ENCODE measurements at places on chromosomes 16 and 17.

- no peak for DNase-seq
Measured at GRCh38 chr17:18270046-18270931, 9.8 kb downstream of the MIEF2 start.

- no peak for DNase-seq
Measured at GRCh38 chr16:52456368-52456767, 90.6 kb downstream of the TOX3 start.

GRCh38 chr17:13986855-13987254 is 82.4 kb upstream of the COX10 start:
- DNase-seq, result no peak

GRCh38 chr16:935684-936083 is 35.1 kb downstream of the LMF1 start:
- no peak for DNase-seq

DNA sequence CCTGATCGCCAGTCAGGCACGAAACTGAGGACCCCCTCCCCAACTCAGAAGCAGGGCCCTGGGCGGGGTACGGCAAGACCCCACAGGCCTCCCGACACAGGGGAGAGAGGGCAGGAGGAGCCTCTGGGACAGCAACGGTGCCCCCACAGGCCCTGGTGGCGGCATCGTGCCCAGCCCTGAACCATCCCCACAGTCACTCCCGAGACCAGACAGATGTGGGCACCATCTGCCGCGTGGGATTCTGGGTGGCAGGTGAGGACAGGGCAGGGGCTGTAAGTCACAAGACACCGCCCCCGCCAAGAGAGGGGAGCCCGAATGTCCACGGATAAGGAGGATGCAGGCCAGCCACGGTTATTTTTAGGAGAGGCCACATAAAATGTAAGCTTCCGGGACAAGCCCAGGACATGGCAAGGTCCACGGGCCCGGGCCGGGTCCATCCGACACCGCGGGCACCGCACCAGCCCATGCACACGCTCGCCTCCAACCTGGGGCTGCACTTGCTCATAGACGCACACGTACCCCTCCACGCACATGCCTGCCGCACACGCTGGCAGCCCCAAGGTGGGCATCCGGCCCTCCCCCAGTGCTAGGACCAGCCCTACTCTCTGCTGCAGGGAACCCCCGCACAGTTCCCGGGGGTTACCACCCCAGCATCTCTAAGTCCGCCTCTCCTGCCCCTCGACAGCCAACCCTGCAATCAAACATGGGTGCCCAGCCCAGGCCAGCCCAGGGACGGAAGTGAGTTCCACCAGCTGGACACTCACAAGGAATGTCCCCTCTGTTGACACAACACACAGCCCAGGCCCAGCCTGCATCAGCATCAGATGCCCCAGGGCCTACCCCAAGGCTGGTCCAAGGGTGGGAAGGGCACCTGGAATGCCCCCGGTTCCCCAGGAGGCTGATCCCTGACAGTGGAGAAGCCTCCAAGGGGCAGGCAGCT is 8.2 kb upstream of the PVALEF start:
- no peak for DNase-seq

GRCh38 chr16:8733849-8734540 is 59.6 kb downstream of the ABAT start:
- no peak for DNase-seq

- no peak for DNase-seq
Measured at GRCh38 chr16:24208710-24209109, 47.4 kb upstream of the CACNG3 start.

DNA sequence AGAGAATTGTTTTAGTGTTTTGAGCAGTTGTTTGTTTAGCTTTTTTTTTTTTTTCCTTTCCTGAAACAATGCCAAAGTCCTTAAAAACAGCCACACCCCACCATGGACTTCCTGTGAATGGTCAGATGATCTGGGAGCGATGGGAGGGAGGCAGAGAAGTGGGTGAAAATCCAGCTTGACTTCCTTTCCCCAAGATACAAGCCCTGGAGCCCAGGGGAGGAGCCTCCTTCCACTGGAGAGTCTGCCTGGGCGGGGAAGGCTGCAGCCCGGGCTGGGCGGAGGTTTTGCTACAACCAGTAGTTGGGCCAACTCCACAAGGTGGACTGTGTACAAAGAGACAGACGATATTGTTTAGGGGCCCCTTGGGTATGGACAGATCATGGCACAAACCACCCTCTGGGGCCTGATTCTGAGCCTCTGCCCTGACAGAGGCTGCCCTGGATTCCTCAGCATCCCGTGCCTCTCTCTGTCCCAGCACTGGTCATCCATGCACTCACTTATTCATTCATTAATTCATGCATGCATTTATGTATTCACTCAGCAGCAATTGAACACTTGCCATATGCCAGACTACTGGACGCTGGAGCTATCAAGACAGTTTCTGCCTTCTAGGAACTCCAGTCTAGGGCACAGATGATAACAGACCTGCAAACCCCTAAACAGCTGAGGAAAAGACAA is 29.8 kb downstream of the WSB1 start:
- DNase-seq, result no peak

DNA sequence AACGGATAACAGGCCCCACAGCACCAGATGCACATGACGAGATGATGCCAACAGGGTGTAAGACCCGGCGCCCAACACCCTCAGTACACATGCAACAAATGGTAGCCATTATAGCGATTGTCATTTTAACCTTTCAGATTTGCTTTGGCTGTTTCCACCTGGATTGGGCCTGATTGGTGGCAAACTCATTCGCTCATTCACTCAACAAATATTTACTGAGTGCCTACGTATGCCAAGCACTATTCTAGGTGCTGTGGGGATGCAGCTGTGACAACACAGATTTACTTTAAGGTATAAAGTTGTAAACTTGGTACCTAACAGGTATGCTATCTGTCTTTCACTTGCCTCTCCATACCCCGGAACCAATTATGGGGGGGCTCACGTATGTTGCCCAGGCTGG is 66.8 kb downstream of the SRCIN1 start:
- DNase-seq, result no peak

DNA sequence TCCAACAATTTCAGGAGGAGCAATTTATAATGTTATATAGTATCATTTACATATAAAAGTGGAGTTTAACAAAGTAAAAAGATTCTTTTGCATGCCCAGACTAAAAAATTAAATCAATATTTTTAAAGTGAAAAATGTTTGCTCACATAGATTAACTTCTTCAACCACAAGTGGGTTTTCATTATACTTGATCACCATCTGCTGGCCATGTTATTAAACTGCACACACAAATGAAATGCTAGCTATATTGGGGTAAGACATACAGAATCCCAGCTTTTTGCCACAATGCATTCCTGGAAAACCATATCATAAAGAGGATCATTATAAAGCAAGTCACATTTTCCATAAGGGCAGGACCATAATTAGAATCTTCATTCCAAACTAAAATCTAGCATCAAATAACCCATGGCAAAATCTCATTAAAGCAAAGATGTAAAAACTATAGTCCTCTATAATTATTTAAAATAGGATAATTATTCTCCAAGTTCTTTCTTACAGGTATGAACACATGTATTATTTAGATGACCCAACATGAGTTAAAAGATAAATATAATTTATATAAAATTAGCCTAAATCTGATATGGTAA is 26.3 kb downstream of the CEP112 start:
- no peak for DNase-seq

- no peak for DNase-seq
Measured at GRCh38 chr17:34853924-34854323, 107.3 kb downstream of the CCT6B start.

DNA sequence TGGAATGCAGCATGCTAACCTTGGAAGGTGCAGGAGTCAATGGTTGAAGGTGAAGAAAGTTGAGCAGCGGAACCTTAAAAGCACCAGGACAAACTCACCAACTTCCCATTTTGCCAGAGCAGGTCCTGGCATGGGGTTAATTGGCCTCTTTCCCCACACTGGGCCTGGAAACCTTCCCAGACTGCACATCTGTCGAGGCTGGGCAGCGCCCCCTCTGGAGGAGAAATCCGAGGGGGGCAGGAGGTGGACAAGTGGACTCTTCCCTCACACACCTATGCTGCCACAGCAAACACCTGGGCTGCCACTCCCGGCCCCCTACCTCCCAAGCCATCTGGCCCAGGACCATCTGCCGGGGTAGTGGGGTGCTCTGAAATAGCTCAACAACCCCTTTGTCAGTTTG is 232.4 kb downstream of the CBLN1 start:
- no peak for DNase-seq

DNA sequence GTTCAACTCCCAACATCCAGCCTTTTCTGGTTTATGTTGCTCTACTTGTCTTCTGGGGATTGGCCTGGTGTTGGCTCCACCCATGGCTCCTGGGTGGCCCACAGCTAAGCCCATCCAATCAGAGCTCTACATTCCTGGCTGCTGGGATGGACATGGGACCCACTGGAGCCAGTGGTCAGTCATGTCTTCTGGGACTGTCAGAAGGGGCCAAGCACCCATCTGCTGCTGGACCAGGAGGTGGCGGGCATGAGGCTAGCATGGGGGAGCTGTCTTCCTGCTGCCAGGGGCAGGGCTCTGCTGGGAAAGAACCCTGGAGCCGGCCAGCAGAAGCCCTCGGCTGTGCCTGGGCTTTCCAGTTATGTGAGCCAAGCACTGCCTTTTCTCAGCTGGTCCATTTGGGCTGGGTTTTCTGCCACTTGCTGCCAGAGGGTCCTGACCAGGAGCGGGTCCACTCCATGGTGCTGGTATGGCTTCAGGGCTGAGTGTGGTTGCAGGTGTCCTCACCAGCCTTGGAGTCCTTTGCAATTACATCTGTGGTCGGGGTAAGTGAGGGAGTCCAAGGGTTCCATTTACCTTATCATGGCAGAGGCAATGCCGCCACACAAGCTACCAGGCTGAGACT is 17.4 kb upstream of the ZNF469 start:
- DNase-seq, result no peak

DNA sequence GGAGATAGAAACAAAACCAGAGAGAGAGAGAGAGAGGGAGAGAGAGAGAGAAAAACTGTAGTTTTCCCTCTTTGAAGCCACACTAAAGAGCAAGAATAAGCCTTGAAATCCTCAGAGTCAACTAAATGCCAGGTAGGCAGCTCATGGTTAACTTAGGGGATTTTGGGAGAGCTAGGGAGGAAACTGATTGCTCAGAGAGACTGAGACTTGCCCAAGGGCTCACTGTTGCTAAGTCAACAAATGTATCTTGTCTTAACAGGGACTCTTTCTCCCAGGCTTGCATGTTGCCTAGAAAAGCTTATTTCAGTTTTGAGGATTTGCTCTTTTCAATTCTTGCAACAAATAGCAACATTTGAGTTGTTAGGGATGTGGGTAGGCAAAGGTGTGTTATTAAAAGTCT is 4.5 kb upstream of the SLC5A11 start:
- no peak for DNase-seq

- no peak for DNase-seq
Measured at GRCh38 chr17:8985054-8985701, 19.7 kb upstream of the PIK3R5 start.

DNA sequence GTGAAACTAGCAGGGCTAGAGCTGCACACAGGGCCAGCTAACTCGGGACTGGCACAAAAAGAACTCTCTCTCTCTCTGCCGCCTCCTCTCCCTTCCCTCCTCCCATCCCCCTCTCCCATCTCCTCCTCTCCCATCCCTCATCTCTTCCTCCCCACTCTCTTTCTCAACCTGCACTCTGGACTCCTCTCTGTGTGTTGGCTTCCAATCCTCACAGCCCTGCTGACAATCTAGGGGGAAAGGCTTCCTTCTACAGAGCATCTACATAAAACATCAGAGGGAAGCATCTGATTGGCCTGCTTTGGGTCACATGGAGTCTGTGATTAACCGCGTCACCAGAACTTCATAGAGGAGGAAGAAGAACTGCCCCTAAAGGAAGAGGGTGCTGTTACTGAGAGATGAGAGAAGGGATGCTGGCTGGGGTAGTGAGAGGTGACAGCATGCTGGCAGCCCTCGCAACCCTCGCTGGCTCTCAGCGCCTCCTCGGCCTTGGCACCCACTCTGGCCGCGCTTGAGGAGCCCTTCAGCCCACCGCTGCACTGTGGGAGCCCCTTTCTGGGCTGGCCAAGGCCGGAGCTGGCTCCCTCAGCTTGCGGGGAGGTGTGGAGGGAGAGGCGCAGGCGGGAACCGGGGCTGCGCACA is 12.8 kb upstream of the ZFP90 start:
- no peak for DNase-seq

DNA sequence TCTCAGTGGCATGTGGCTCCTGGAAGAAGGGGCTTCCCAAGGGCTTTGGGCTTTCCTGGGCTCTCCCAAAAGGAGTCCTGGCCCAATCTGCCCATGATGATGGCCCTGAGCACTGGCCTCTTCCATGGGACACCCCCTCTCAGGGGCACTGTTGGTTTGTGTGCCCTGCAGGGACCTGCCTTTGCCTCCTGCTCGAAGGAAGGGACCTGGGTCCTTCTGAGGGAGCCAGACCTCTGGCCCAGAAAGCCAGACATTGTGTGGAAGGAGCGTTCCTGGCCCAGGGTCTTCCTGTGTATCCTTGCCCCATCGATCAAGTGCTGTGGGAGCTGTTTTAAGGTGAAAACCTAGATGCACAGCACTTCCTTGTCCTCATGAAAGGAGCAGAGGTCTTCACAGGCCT is 1689.3 kb downstream of the TP53TG3F start:
- no peak for DNase-seq

DNA sequence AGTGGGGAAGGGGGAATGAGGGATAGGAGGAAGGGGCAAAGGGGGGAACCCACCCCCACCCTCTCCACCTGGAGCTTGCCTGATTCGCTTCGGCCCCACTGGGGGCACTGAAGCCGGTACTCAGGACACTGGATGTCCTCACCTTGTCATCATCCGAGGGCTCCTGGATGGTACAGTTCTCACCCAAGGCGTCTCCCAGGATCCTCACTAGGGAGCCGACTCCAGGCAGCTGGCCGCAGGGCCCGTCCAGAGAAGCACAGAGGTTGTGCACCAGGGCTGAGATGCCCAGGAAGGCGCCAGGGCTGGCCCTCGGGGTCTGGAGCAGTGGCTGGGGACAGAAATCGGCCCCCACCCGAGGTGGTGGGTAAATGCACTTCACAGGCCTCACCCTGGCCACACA is 92.3 kb downstream of the LITAF start:
- no peak for DNase-seq

- no peak for DNase-seq
Measured at GRCh38 chr17:54903375-54903774, 2.7 kb downstream of the TOM1L1 start.

DNA sequence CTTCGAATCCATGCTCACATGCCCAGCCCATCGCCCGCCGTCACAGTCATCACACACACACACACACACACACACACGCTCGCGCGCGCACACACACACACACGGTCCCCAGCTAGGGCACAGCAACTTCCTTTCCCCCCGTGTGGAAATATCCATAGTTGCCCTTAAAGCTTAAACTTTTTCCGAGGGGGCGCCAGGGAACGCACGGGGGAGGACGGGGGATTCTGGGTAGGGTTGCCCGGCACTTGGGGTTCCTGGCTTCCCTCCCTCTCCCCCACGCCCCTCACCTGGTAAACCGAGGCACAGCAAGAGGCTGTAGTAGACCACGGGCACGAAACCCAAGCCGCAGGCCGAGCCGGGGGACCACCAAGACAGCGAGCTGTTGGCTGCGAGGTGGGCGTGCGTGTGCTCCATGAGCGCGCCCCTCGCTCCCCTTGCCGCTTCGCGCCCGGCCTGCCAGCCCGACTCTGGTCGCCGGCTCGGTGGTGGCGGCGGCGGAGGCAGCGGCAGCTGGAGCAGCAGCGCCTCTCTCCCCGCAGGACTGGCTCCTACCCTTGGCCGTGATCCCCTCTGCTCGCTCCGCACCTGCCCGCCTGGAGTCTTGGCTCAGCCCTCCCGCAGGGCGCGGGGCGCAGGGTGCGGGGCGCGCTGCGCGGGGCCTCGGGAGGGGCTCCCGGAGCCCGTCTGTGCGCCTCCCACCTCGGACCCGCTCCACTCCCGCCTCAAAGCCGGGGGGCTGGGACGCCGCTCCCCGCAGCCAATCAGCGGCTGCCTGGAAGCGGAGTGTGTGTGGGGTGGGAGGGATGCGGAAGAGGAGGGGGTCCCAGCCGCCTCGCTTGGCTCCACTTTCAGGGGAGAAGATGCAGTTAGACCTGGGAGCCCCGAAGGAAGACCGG is at the start of gene GPR139:
Gene GPR139, minus strand, starts transcription at position 688 of the 896 bp plus-strand sequence. Its CDS starts 274 bp downstream, at position 414.
- DNase-seq, result no peak
